ENCODE measurements at places on chromosomes 2 and 18.

DNA sequence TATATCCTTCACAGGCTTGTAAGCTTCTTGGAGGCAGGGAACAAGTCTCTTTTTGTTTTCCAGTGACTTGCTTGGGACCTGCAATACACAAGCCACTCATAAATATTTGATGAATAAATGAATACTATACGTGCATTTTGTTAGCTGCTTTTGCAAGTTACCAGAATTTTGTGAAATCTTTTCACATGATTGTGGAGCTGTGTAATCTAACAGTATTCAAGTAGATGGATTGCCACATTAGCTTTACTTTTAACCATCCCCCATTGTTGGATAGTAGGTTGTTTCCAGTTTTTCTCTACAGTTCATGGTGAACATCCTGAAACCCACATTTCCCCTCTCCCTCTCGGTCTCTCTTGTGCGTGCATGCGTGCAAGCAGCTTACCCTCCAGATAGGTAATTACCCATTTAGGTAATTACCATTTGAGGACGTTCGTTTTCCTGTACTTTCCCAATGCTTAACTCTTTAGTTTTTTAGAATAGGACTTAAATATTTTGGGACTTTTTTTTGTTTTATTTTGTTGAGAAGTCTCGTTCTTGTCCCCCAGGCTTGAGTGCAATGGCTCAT lies 12.5 kb downstream of the ZNF407 start:
- no peak for DNase-seq

- DNase-seq: no peak
These were observed 988 bp upstream of the KANSL1L start for GRCh38 chr2:210172219-210172575.

GRCh38 chr2:26561376-26561775 lies 79.8 kb downstream of the CIB4 start:
- DNase-seq: no peak

GRCh38 chr2:98554116-98554861 lies 54.0 kb downstream of the COA5 start:
- DNase-seq: no peak

GRCh38 chr2:237432484-237433092 lies 18.6 kb upstream of the COL6A3 start:
- peak; percentile 59 for DNase-seq

DNA sequence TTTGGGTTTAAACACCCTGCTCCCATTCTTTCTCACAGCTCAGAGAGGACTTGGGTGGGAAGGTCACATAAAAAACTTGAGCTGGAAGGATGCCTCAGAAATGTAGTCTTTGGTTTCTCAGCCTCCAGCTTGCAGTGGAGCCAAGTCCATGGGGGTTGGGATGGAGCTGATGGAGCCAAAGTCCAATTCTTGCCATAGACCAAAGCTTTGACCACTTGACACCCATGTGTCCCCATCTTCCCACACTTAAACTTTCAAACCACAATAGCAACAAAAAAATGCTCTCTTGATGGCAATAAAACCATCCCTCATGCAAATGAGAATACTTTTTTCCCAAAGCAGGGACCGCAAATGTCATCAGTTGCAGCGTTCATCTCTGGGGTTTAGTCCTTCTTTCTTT lies 14.7 kb upstream of the DAW1 start:
- DNase-seq: no peak

GRCh38 chr18:49584394-49584793 lies 22.5 kb downstream of the LIPG start:
- DNase-seq: no peak

- peak; percentile 44 for DNase-seq
These were observed 298.8 kb downstream of the ZNF407 start for GRCh38 chr18:74896390-74896991.

DNA sequence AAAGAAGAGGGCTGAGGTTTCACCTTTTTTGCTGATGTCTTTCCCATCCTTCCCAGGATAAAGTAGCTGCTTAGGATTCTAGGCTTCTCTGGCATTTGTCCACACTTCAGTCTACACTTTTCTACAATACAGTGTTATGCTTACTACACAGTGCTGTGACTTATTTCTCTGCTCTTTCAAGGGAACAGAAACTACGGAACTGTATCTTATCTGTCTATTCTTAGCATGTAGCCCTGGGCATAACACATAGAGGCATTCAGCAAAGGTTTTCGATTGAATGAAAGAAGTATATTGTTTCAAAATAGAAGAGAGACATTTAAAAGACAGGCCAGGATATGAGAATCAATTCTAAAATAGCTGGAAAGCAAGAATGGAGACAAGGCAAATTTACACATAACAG lies 110.9 kb downstream of the ARHGEF33 start:
- no peak for DNase-seq

GRCh38 chr2:111975819-111976218 lies 77.4 kb downstream of the MERTK start:
- DNase-seq: no peak

GRCh38 chr2:100628506-100628905 lies 65.7 kb downstream of the PDCL3 start:
- DNase-seq: no peak
